ENCODE measurements at places on chromosomes 16 and 17.

- no peak for DNase-seq
Observed at GRCh38 chr17:63477480-63478440, 899 bp downstream of the ACE start.

DNA sequence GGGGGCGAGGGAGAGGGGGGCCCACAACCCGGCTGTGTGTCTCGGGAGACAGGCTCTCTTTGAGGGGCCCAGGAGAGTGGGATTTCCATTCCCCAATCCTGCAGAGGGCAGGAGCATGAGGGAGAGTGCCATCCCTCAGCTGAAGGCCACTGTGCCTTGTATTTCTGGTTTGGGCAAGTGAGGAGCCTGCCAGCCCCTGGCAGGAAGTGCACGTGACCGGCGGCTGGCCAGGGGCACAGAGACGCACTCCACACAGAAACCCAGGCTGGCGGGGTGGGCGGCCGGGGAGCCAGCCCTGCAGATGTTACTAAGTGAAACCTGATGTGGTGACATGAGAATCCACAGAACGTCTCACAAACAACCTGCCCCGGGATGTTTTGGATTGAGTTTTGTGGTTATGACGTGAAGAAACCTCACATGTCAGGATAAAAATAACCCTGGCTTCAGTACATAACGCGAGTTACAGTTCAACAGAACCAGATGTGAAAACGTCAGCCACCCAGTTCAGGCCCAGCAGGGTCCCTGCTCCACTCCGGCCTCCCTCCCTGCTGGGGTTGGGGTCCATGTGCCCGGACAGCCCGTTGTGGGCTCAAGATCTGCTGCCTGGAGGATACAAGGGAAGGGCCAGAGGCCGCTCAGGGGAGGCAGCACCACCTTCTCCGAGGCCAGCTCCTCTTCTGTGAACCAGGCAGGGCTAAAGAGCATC lies 51.7 kb upstream of the MTSS2 start:
- peak; percentile 75 for DNase-seq

DNA sequence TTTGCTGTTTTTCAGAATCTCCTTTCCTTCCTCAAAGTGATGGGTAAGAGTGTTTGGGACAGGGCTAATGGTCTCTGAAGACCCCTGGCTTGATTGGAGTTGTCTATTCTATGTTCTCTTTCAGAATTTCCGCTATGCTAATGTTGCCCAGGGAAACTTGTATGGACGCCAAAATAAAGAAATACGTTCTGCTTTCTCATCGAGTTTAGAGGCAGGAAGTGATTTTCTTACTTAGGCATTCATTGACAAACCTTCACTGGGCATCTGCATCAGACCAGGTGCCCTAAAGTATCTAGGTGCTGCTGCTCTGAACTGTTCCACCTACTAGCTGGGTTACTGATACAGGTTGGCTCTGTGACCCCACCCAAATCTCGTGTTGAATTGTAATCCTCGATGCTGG lies 787.9 kb upstream of the EEF2KMT start:
- no peak for DNase-seq

GRCh38 chr17:7392696-7393612 lies 1.4 kb downstream of the PLSCR3 start:
- DNase-seq = no peak

- no peak for DNase-seq
Observed at GRCh38 chr17:921161-921560, 58.4 kb downstream of the NXN start.

GRCh38 chr16:31090540-31090939 lies 1.8 kb upstream of the PRSS53 start:
- DNase-seq = no peak

- DNase-seq = no peak
Observed at GRCh38 chr17:68693466-68693865, 92.3 kb upstream of the FAM20A start.

DNA sequence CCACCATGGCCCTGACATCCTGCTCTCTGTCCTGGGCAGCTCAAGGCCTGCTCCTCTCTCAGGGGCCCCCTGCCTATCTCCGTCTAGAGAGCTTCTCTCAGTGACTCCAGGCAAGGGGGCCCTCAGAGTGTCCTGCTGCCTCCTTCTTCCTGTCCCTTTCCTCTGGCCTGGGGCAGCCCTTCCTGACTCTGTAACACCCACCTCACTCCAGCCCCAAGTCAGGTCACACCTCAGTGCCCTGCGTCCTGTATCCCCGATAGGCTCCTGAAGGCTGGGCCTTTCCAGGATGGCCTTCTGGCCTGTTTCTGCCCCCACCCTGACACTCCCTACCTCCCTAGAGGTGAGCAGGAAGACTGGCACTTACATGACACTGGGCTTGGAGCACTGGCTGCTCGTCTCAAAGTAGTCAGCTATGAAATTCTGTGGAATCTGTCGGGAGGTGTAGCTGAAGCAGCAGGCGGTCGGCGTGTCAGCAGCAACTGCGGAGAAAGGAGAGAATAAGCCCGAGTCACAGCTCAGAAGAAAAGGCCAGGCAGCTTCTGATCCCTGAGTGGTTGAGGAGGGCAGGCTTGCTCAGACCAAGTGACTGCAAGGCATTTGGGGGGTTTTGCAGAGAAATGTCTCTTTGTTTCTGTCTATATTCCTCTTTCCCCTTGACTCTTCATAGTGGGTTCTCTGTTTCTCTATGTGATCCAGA lies 976 bp downstream of the CCL3L1 start:
- DNase-seq = no peak

DNA sequence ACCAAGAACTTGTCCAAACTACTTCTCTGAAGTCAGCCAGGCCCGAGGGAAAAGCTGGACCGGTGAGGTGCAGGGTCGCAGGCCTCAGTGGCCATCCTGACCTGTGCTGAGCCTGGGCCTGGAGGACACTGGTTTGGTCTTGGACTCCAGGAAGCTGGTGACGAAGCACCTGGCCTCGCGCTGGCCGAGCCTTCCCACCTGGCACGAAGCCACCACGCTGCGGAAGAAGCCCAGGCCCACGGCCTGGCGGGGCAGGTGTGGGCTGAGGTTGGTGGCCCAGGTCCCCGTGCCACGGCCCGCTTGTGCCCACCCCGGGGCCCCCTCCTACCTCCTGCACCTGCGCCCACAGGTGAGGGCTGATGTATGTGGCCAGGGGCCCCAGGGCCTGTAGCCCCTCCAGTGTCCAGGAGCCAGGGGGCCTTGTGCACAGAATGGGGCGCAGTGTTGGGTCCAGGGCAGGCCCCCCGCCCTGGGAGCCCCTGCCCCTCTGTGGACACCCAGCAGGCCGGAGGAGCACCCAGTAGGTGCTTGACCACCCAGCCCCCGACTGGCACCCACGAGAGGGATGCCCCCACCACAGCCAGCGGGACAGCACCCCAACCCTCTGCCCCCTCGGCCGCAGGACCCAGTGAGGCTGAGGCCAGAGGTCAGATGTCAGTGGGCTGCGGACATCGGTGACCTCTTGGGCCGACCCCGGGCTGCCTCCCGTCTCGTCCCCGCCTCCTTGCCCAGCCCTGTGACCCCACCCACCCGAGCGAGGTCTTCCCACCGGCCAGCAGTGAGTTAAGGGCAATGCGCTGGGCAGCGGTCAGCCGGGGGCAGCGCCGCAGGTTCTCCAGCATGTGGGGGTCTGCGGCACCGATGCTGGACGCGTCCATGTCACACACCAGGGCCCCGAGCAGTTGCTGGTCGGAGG lies 13.8 kb downstream of the MSLN start:
- no peak for DNase-seq

- no peak for DNase-seq
Observed at GRCh38 chr17:31663576-31663975, 195.5 kb downstream of the COPRS start.

- no peak for DNase-seq
Observed at GRCh38 chr17:44115585-44116415, 7.6 kb downstream of the HDAC5 start.

DNA sequence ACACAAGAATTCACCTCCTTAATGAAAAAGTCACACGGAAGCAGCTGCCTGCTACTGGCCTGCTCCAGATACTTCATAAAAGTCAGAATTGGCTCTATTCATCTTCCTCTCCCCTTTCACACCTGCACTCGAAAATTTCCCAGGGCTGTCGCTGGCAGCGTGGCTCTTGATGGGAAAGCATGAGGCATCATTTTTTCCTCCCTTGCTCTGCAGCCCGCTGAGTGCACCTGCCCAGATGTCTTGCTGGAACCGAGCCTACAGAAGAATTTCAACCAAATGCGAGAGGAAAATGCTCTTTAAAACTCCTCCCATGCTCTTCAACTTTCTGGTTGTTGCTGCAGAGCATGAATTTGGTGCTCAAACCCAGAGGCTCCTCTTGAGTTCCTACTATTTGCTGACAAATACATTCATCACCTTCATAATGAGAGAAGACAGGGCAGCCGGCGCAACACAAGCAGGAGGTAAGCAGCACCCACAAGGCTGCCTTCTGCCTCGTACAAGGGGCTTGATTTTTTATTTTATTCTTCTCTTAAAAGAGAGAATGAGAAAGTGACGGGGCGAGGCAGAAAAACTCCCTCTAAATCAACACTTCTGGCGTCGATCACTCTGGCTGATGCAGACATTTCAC lies 146.8 kb downstream of the ZFHX3 start:
- DNase-seq = no peak

- DNase-seq = no peak
Observed at GRCh38 chr17:71063559-71063958, 894.2 kb downstream of the KCNJ2 start.

- DNase-seq = no peak
Observed at GRCh38 chr16:88536510-88536909, 33.7 kb upstream of the ZC3H18 start.

GRCh38 chr17:42531455-42532354 lies 4.3 kb upstream of the NAGLU start:
- peak; percentile 53 for DNase-seq

- no peak for DNase-seq
Observed at GRCh38 chr17:56679777-56680422, 86.4 kb downstream of the NOG start.

DNA sequence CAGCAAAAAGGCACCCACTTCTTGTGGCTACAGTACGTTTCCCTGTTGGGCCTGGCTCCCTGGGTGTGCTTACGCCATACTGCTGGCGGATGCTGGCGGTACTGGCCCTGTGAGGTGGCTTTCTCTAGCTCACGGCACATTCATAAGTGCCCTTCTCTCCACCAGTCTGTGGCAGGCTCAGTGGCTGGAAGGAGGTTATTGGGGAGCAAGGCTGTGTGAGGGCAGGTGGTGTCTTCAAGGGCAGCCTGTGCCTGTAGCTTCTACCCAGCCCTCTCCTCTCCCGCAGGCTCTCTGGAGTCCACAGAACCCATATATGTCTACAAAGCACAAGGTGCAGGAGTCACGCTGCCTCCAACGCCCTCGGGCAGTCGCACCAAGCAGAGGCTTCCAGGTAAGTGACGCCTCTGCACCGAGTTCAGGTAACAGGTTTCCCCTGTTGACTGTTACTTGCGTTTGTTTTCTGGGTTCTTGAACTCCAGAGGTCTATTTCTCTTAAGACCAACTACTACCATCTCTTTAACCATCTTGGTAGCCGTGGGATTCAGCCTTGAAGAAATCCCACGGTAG lies 20.6 kb downstream of the NTAN1 start:
- DNase-seq = no peak

- no peak for DNase-seq
Observed at GRCh38 chr16:84764970-84765369, 54.8 kb upstream of the CRISPLD2 start.

- DNase-seq = no peak
Observed at GRCh38 chr17:73465953-73466230, 154.1 kb upstream of the CDC42EP4 start.

GRCh38 chr16:86375364-86375763 lies 135.0 kb upstream of the FOXF1 start:
- no peak for DNase-seq

GRCh38 chr17:17942846-17943245 lies 29.4 kb downstream of the TOM1L2 start:
- no peak for DNase-seq

DNA sequence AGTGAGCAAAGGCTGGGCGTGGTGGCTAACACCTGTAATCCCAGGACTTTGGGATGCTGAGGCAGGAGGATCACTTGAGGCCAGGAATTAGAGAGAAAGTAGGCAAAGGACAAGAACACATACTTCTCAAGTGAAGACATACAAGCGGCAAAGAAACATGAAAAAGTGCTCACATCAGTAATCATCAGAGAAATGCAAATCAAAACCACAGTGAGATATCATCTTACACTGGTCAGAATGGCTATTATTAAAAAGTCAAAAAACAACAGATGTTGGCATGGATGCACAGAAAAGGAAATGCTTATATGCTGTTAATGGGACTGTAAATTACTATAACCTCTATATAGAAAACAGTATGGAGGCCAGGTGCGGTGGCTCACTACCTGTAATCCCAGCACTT lies 12.2 kb upstream of the SLX4 start:
- DNase-seq = no peak

- DNase-seq = no peak
Observed at GRCh38 chr16:12573300-12573699, 230.4 kb downstream of the CPPED1 start.

DNA sequence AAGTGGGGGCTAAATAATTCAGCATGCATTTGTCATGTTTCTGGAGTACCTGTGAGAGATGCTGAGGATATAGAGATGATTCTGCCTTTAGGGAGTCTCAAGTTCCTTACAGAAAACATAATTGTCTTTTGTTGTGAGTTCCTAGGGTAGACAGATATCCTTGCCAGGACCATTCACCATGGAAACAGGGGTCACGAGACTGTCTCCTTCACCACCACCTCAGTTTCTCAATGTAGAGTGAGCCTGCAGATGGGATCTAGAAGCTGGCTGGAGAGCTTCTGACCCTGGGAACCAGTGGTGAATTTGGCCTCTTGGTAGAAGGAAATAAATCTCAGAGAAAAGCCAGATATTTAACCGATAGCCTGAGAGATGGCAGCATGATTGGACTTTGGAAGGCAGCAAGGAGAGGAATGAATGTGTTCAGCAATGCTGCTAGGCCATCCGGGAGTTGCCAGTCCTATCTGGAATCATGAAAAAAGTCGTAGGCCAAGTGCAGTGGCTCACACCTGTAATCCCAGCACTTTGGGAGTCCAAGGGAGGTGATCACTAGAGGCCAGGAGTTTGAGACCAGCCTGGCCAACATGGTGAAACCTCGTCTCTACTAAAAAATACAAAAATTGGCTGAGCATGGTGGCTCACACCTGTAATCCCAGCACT lies 7.4 kb upstream of the HDAC5 start:
- DNase-seq = no peak

DNA sequence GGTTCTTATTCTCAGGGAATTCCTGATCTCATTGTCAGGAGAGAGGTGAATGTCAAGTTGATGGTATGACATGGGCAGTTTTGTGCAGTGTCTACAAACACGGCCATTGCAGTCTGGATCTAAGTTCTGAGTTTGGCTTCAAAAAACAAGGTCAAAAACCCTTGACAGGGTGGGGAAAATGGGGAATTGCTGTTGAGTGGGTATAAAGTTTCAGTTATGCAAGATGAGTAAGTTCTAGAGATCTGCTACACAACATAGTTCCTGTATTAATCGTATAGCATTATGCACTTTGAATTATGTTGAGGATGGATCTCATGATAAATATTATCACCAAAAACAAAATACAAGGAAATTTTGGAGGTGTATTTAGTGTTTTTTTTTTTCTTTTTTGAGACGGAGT lies 36.6 kb upstream of the CARMIL2 start:
- DNase-seq = no peak

DNA sequence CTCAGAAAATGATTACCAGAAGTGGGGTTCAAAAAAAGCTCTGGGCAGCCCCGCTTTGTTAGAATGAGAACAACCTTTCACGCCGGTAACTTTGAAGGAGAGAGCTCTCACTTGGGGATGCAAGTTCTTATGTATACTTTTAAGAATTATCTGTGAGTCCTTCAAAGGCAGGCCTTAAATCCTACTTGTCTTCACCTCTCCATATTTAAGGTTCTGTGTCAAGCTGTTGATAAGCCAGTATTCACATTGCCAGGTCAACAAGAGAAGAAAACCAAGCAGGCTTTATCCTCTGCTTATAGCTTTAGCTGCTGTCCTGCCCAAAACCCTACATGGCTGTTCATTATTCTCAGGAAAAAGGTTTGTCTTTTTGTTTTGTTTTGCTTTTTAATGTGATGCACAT lies 42.9 kb downstream of the CDRT4 start:
- no peak for DNase-seq

Measured in activated CD4-positive, CD25-positive, alpha-beta regulatory T cell treated with anti-CD3 and anti-CD28 coated beads, Interleukin-2, amount 50 U/mL, for 72 hours (primary cell).